ENCODE measurements at places on chromosomes 7 and 10.

DNA sequence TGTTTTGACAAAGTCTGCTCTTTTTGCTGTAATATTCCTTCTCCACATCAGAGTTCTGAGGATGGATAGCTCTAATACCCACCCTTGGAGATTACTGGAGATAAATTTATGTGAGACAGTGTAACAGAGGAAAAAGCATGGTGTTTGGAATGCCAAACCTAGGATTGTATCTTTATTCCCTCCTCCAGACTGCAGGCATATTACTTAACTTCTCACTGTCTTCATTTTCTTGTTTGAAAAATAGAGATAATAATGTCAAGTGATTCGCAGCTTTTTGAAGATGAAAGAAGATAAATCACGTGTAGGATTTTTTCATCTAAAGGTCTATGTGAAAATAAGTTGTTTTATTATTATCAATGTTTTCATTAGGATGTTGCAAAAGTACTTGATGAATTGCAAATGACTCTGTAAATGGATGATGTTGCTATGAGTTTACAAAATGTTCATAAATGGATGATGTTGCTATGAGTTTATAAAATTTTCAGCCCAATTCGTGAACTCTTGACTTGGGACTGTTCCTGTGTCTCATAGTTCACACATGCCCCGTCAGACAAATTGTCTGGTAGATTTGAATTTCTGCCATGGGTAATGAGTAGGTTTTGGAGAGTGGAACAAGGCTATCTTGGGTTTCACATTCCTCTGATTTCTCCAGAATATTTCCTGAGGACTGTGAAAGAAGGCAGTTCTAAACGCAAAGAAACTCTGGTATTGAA, 113.1 kb upstream of the IGFBP3 start:
- no peak for DNase-seq

- DNase-seq, result no peak
Measured at GRCh38 chr7:115603416-115603815, 427.1 kb downstream of the TFEC start.

DNA sequence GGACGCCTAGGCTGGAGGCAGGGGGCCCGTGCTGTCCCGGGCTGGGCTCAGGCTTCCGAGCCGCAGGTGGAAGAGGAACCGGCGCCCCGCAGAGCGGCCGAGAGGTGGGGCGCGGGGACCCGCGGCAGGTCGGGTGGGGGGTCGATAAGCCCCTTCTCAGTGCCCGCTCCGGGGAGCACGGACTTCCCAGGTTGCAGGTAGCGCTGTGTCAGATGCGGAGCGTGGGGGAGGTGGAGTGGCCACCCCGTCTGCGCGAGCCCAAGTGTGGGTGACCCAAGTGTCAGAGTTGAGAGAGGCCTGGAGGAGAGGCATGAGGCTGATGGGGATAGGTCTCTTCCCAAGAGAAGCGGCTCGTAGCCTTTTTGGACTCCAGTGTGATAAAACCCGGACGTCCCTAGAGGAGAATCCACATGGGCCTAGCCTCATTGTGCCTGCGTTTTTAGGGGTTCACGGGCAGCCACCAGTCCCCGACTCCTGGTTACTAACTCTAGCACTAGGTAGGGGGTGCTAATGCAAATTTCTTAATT, 580 bp downstream of the EEPD1 start:
- DNase-seq, result no peak

DNA sequence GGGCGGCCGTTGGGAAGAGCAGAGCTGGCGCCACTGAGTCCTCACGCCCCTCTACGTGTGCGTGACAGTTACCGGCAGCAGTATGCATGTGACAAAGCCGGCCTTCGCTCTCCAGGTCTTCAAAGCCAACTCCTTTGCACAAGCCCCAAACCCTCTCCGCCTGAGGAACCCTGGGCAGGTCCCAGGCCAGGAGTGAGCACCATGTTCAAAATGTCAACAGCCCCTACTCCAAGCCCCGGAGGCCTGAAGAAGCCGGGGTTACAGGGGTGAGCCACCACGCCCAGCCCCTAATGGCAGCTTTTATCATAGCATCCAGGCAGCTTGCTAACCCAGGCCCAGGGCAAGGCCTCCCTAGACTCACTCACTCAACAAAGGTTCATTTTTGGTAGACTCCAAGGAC, 70.8 kb downstream of the OAT start:
- DNase-seq, result no peak

DNA sequence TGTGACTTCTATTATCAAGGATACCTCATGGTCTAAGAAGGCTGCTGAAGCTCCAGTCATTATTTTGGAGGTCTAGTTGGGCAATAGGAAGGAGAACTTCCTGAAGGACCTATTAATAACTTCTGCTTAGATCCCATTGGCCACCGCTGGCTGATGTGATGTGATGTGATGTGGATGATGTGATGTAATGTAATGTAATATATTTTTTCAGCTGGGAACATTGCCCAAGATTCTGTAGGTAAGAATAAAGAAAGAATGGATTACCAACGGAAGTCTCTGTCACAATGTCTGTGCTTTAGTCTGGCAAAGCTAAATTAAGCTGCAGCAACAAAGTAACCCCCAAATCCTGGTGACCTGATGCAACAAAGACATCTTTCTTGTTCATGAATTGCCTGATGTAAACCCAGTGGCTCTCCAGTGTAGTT, 233.7 kb downstream of the PTEN start:
- no peak for DNase-seq
